ENCODE measurements at places on chromosomes 1 and 21. TPM values are rescaled to one million over a fixed set of nuclear protein-coding genes. Genes with fewer than 3 reads are reported as not detected.
A peak's percentile ranks its signal among the peaks of the same experiment; 100 is the strongest.

The SPOCD1 gene
- polyA plus RNA-seq: 0.27 TPM

The GBP3 gene
- polyA plus RNA-seq: 1.7 TPM

The STUM gene
- polyA plus RNA-seq: 8.7 TPM

The FAM167B gene
- polyA plus RNA-seq: 3.6 TPM

The CLDN19 gene
- polyA plus RNA-seq: 0.57 TPM

The ANKRD34A gene
- 1.3 TPM for polyA plus RNA-seq

The CFHR5 gene
- polyA plus RNA-seq: not detected

The FMO2 gene
- 0.70 TPM for polyA plus RNA-seq

The THEM5 gene
- polyA plus RNA-seq: 1.2 TPM

The CADM3 gene
- 0.73 TPM for polyA plus RNA-seq

The CRYAA gene
- polyA plus RNA-seq: not detected

The FCRL4 gene
- polyA plus RNA-seq: not detected

DNA sequence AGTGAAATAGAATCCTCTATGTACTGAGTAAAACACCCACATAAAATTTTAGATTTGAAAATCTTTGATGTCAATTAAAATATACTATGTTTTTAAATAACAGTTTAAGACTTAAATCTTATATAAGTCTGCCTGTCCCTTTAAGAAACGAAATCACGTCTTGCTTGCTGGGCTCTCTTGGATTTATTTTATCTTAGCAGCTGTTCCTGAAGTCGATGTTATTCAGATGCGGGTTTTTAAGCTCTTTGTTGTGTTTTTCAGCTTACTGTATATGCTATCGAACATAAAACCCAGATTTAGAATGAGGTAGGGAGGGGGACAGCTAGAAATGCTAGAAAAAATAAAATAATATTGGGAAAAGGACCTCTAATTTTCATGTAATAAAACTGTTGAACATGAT is 11.1 kb upstream of the SSX2IP start:
- no peak for DNase-seq

GRCh38 chr1:62437273-62437940 is 558 bp downstream of the USP1 start:
- DNase-seq: no peak

DNA sequence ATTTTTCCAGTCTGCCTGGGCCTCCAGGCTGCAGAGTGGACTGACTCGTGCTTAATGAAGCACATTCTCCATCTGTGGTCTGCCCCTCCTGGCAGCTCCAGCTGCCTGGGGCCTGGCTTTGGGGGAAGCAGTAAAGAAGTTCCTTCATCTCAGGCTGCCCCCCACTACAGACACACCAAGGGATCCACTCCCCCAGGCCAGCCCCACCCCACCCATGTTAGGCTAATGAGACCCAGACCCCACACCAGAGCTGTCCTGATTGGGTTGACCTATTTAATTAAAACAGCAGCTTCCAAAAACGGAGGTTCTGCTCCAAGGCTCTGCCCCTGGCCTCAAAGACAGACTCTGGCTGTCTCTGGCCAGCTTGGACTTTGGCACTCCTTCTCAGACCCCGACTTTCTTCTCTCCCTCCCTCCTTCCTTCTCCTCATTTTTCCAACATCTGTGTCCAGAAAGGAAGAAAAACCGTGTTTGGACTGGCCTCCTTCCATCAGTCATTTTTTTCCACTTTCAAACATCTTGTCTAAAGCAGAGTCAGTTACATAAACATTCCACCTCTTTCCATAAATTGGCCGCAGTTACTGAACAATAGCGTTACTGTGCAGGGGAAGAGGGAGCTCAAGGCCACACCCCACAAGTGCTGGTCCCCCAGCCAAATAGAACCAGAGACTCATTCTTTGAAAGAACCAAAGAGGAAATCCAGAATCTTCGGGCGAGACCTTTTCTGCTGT is 29.7 kb downstream of the SERTAD4 start:
- DNase-seq: peak; percentile 97

- DNase-seq: no peak
Observed at GRCh38 chr1:1156140-1157032, 17.3 kb upstream of the TTLL10 start.

GRCh38 chr1:66355756-66356155 is 178.2 kb upstream of the SGIP1 start:
- no peak for DNase-seq

DNA sequence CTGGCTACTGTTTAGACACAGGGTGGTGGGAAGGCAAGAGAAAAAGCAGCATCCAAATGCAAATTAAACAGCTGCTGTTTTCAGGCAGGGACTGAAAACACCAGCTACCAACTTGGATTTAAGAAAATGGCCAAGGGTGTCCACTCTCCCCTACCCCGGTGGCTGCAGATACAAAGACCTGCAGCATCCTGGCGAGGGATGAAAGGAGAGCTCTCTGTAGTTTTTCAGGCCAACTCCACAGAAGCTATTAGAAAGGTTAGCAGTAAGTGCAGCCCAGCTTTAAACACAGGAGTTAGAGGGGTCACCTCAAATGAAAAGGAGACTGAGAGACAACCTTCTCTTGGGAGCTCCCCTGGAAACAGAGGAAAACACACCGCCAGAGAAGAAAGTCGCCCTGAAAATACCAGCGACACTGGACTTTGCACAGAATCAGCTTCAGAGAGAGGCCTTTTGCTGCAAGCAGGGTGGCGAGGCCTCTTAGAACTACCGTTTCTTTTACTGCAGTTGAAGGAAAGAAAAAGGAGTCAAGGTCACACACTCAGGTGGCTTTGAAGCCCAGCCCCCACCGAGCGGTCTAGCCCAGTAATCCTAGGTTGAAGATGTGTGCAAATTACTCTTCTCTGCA is 74.4 kb upstream of the TIAM1 start:
- no peak for DNase-seq

- no peak for DNase-seq
Observed at GRCh38 chr1:2966449-2967328, 54.6 kb upstream of the ACTRT2 start.

DNA sequence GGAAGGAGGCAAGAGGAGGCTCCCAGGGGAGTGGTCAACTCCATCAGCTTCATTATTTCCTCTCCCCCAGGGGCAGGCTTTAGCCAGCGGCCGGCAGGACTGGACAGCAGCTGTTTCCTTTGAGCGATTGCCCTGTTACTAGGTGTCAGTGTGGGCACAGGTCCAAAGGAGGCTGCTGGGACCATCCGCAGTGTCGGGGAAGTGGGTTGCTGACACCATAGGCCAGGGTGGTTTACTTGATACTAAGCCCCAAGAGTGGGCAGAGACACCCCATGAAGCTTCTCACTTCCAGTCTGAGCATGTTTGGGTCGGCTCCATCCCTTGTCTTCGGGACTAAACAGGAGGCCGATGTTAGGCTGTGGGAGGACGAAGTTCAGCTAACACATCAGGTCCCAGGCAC is 63.6 kb downstream of the KAZN start:
- no peak for DNase-seq

DNA sequence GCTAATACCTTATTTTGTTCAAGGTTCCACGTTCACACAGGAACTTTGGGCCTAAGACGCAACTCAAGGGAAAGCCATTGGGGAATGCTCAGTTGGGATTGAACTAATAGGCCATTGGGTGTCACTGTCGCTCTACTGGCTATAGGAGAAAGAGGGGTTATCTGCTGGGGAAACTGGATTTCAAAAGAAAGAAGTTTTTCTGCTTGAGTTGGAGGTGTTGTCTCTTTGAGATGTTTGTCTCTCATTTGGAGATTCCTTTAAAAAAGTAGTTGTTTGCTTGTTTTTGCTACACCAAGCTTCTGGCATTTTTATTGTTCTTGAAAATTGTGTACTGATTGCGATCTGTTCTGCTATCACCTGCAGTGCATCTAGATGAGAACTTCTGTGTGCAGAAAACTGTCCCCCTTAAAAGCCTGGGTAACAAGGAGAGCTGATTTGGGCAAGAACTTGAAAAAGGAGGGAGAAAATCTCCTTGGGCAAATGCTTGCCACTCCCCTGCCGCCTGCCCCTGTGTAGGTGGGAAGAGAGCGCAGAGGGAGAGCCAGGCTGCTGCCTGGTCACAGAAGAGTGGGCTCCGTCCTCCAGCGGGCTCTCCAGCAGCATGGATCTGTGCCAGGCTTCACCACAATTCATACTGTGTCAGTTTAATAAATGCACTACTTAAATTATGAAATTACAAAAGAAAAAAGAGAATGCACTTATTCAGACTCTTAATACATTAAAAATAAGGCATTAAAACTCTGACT is 39.9 kb downstream of the PEX14 start:
- no peak for DNase-seq

GRCh38 chr1:42340901-42341300 is 5.9 kb upstream of the FOXJ3 start:
- DNase-seq: no peak

DNA sequence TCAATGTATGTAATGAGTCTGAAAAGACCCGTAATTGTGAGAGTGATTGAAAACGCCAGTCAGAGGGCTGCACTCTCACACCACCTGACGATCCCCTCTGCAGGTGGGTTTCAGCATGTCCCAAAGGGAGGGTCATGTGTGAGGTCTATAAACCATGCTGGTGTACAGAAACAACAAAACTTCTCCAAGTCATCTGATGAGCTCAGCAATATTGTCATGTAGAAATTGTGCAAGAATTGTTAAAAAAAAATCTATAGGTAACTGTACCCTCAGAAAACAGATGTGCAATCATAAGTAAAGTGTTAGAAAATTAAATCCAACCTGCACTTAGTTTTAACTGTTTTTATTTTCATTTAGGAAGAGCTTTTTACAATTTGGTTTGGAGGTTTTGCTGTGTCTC is 152.5 kb downstream of the PCBP3 start:
- no peak for DNase-seq

DNA sequence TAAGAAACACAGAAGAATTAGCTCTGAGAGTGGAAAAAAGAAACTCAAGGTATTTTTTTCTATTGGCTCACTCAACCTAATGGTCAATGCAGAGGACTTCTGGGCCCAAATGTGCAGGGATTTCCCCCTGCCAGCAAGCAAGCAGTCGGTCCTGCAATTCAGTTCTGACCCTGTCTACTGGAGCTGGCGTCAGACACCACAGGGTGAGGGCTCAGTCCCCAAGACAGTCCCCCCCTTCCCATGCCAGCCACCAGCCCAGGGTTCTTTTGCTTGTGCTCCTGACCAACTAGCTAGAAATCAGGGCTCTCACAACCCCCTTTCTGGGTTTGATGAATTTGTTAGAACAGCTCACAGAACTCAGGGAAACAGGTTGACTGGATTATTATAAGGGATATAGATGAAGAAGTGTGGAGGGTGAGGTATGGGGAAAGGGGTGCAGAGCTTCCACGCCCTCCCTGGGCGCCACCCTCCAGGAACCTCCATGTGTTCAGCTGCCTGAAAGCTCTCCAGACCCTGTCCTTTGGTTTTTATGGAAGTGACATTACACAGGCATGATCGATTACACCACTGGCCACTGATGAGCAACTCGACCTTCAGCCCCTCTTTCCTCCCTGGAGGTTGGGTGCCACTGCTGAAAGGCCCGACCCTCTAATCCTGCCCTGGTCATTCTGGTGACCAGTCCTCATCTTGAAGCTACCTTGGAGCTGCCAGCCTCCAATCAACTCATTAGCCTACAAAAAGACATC is 22.5 kb upstream of the PWP2 start:
- DNase-seq: no peak

GRCh38 chr1:116667575-116668105 is at the start of gene IGSF3:
IGSF3 (minus strand) TSS chr1:116667733; CDS start chr1:116666326, 1,407 bp downstream.
- peak; percentile 94 for DNase-seq

DNA sequence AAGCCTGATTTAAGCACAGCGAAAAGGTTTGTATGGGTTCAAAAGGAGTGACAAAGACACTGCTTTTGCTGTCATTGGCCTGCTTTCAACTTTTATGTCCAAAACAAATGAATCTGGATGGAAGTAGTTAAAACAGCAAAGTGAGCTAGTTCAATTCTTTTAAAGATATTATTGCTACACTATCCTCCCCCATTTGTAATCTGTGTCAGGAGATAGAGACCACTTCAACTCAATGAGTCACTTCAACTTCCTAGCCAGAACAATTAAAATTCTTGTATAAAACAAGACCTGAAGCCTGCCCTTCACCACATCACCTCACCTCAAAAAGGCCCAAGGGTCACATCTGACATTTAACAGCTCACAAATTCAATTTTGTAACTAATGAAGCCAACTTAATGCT is 364.1 kb upstream of the LYPLAL1 start:
- DNase-seq: no peak

DNA sequence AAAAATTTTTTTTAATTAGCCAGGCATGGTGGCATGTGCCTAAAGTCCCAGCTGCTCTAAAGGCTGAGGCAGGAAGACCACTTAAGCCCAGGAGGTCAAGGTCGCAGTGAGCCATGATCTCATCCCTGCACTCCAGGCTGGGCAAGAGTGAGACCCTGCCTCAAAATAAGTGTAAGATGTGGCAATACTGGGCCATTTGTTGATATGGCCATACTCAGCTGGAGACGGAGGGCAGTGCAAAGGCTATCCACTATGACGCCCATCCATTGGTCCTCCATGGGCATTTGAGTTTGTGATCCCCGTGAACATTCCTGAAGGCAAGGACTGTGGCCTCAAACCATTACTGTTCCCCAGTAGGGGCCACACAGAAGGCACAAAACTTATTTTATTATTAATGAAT is 1.5 kb downstream of the CASP9 start:
- DNase-seq: no peak

GRCh38 chr1:16082283-16083038 is 9.0 kb upstream of the FAM131C start:
- DNase-seq: no peak

- peak; percentile 39 for DNase-seq
Observed at GRCh38 chr1:46204406-46204742, 1.2 kb downstream of the LURAP1 start.

GRCh38 chr1:110443451-110443850 is 7.5 kb upstream of the PROK1 start:
- no peak for DNase-seq

- DNase-seq: no peak
Observed at GRCh38 chr1:221689138-221689537, 52.8 kb downstream of the DUSP10 start.

- DNase-seq: no peak
Observed at GRCh38 chr21:28489162-28489561, 503.5 kb downstream of the LTN1 start.

DNA sequence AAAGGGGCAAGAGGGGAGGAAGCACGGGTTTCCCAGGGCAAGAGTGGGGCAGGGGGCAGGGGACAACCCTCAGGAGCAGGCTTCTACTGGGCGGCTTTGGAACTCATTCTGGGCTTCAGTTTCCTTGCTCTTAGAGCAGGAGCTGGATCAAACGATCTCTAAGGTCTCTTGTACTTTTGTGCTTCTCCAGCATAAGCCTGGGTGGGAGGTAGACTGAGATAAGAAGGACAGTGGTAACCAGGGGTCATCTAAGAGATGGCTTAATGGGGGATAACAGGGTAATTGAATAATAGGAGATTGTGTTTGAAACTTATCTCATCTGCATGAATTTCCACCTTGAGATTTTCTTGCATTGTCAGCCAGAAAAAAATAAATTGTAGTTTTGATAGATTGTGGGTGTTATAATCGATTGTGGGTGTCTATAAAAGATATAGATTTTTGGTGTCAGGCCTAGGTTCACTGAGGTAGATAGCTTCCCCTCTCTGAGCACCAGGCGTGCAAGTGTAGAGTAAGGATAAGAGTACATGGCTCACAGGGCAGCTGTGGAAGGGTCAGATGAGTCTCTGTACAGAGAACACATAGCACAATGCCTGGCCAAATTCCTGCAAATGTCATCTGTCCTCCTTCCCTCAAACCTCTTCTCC is 68.0 kb downstream of the CD58 start:
- no peak for DNase-seq

Measured in muscle of back (tissue), 13 donors.